ENCODE measurements at places on chromosomes 5 and 9. TPM values are rescaled to one million over a fixed set of nuclear protein-coding genes. Genes with fewer than 3 reads are reported as not detected.

SAPCD2 gene
- 7.2 TPM for polyA plus RNA-seq

GRCh38 chr9:72165821-72166547 lies 16.7 kb downstream of the GDA start:
- DNase-seq = no peak

GRCh38 chr9:89137542-89138462 lies 40.8 kb downstream of the SHC3 start:
- no peak for DNase-seq

DNA sequence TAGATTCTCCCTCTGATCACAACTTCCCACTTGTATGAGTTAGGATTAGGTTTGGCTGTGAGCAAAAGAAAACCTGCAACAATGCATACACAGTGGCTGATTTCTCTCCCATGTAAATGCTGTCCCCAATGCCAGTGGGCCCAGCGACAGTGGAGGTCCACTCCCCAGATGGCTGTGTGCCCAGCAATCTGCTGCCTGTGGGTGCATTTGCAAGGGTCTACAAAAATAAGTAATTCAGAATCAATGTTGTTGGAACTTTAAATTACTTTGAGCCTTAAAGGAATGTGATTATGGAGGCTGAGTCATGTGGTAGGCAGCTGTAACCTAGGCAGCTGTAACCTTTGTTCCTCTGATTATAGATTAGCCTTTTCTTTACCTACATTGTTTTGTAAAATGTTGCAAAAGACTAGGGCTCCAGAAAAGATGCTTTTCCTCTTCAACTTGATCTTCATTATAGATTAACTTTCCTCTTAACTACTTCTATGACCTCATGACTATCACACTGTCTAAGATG lies 14.2 kb upstream of the MXD3 start:
- DNase-seq = no peak

GRCh38 chr9:72930828-72931227 lies 22.0 kb downstream of the ALDH1A1 start:
- DNase-seq = no peak

DNA sequence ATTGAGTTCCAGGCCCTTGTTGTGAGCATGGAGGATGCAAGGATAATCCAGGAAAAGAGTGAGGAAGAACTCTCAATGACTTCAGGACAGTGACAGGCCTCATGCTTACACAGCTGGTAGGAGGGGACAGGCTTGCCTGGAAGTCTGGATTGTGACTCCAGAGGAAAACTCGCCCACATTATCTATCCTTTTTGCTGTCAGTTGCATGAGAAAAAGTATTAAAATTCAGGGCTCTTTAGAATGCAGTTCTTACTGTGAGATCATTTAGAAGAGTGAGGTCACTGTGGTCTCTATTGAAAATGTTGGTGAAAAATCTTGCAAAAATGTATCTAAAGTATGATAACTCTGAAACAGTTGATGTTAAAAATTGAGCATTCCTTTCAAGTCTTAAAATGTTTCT lies 30.5 kb downstream of the NTRK2 start:
- DNase-seq = no peak

Data from left kidney (tissue), 8 donors.